ENCODE measurements at places on chromosomes 6 and 20. TPM values are rescaled to one million over a fixed set of nuclear protein-coding genes. Genes with fewer than 3 reads are reported as not detected.

Gene OPN5
- polyA plus RNA-seq: 1.1 TPM

Gene WFDC5
- polyA plus RNA-seq: not detected

Gene ZNF165
- 4.5 TPM for polyA plus RNA-seq

Gene DNMT3B
- 7.4 TPM for polyA plus RNA-seq

Gene OR11A1
- polyA plus RNA-seq: not detected

Gene BAK1
- 24.8 TPM for polyA plus RNA-seq

Gene C2
- 5.6 TPM for polyA plus RNA-seq

Gene KCNS1
- polyA plus RNA-seq: 0.37 TPM
